ENCODE measurements at places on chromosomes 3 and 15.
A peak's percentile ranks its signal among the peaks of the same experiment; 100 is the strongest.

- no peak for DNase-seq
Measured at GRCh38 chr3:67648229-67648628, 6.2 kb downstream of the SUCLG2 start.

DNA sequence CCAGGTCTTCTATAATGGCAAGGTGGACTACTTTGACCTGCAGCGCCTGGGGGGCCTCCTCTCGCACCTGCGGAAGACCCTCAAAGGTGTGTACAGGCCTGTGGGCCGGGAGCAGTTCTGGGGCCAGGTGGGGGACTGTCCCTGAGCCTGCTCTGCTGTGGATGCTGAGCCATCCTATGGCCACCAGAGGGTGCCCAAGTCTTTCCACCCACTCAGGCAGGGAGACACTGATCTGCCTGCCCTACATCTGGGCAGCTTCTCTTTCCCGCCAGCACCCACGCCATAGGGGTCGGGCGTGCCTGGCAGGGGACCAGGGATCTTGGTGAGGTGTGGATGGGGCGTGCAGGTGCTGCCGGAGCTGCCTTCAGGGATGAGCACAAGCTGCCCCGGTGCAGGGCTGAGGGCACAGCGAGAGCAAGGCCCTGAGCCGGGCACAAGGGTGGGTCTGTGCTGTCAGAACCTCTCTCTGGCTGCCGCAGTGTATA is 14.1 kb downstream of the RNF123 start:
- DNase-seq: peak; percentile 81

- no peak for DNase-seq
Measured at GRCh38 chr3:39286771-39287170, 6.9 kb upstream of the CX3CR1 start.

GRCh38 chr15:69472562-69472961 is 19.9 kb downstream of the RPLP1 start:
- DNase-seq: no peak

- no peak for DNase-seq
Measured at GRCh38 chr3:99524559-99524958, 113.8 kb upstream of the COL8A1 start.

DNA sequence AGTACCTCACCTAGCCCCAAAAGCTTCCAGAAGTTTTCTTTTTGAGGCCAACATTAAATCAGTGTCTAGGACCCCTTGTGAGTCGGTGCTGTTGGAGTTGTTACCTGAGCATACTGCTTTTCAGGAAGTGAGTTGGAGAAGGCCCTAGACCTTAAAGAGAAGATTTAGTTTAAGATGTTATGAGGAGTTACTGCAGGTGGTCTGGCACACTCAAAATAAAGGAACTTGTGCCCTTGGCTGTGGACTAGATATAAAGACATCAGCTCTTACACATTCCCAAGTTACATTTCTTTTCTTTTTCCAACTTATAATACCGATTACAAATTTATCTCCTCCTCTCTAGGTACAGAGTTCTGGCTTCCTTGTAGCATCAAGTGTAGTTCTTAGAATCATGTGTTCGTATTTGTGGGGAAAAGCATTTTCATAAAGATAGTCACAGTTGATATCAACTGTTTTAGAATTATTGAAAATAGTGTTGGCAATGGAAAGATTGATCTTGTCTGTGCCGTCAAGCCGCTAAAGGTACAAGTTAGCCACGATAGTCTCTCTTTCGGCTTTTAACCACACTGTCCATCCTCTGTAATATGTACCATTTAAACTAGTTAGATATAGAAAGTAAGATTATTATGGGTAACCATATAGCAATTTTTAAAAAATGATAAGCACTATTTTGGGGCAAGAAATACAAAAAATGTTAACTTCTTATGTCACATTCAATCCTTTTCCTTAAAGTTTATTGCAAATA is 8.6 kb downstream of the ZIC1 start:
- no peak for DNase-seq

DNA sequence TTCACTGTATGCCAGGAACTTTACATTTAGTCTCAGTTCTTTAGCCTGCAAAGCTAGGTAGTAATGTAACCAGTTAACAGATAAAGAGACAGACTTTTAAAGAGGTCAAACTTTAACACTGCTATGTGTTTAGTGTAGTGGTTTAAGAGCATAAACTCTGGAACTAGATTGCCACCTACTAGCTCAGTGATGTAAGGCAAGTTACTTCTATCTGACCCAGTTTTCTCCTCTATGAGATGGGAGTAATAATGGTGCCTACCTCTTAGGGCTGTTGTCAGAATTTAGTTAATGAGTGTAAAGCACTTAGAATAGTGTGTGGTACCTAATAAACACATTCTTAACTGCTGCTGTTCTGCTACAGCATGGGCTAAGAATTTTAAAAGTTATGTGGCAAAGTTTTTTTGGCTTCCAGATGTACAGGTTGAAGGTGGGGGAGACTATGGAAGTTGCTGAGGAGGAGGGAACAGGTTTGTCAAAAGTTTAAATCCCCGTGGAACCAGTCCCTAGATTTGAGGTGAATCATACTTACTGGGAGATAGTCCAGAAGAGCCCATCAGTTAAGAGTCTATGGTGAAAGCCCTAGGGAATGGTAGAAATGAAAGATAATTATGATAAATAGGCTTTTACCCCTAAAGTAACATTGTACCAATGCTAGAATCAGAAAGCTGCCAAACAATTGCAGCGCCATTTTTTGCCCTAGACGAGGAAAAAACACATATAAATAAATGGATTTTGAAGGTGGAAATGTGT is 13.9 kb downstream of the TSC22D2 start:
- no peak for DNase-seq

- no peak for DNase-seq
Measured at GRCh38 chr3:11535243-11535960, 108.3 kb downstream of the VGLL4 start.

DNA sequence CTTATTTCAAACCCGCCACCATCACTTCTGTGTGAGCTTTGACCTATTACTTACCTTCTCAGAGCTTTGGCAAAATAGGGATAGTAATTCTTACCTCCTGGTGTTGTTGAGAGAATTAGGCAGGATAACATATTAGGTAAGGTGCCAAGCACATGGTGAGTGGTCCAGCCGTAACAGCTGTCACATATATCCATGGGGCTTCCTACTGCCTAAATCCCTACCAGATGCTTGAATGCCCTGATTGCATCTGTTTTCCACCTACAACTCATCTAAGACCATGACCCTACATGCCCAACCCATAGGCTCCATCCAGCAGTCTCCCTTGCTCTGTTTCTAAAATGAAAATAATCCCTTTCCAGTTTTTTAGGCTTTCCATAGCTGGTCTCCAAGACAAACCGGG is 162.3 kb upstream of the NR2E3 start:
- no peak for DNase-seq

DNA sequence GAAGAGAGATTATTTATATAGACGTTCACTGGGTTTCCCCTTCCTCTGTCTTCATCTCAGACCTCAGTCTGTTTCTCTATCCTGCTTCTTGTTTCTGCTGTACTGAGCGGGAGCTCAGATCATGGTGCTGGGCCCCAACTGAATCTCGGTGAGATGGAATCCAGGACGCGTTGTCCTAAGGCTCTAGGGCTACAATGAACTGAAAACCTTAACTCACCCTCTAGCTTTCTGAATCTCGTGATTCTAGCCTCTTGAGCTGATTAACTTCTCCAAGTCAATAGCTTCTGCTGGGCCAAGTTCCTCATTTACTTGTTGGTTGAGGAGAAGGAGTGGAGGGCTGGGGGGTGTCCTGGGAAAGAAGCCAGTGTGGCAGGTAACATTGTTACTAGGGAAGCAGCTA is 32.7 kb upstream of the MAP3K13 start:
- DNase-seq: no peak

DNA sequence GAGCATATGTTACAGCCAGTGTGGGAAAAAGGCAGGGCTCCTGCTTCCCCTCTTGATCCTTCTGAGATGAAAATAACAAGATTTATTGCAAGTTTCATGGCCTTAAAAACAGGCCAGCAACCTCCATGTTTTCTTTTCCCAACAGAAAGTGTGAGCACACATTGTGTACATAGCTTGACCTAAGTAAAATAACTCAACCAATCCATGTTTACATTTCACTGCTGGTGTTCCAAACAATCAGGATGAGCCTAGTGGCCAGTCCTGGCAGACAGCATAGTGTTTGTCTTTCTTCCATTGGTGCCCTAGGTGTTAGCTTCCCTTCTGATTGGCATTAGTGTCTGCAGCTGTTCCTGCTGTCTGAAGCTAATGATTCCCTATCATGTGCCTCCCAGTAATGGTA is 847.7 kb downstream of the EPHA3 start:
- DNase-seq: no peak

DNA sequence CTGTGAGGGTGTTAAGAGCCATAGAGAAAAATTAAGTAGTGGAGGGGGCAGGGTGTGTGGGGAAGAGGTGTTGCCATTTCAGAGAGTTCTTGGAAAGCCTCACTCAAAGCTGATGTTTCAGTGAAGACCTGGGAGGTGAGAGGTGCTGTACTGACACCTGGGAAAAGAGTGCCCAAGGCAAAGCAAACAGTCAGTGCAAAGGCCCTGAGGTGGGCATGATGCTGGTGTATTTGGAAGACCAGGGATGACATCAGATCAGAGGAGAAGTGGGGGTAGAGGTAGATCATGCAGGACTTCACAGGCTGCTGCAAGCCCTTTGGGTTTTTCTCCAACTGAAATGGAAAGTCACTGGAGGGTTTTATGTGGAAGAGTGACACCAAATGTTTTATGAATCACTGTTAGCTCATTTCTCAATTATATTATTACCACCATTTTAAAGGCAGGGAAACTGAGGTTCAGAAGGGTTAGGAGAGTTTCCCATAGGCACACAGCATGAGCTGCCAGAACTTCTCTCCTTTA is 42.8 kb upstream of the SMAD3 start:
- DNase-seq: no peak

DNA sequence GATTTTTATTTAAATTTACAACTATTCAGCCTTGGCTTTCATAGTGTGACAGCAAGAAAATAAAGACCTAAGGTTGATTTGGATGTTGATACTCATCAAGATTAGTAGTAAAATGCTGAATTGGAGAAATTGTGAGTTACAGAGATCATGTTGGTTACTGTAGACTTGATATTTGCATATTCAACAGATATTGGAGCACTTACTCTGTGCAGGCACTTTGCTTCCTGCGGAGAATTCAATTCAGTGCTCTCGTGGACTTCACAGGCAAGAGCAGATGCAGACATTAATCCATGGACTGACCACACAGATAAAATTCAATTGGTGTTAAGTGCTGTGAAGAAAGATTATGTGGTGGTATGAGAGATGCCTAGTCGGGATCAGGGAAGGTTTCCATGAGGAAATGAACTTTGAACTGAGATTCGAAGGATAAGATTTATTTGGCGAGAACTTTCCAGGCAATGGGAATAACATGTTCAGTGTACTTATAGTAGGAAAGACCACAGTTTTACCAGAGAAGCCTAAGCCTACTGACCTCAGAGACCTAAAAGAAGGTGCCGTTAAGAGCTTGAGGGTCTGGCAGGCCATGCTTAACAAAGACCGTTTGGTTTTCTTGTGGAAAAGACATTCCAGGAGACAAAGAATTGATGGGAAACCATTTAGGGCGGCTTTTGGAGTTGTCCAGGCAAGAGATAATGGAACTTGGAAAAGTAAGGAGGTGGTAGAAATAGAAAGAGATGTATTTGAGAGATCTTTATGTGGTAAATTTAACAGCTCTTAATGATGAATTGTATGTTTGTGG is 4.3 kb downstream of the SELENOT start:
- no peak for DNase-seq

DNA sequence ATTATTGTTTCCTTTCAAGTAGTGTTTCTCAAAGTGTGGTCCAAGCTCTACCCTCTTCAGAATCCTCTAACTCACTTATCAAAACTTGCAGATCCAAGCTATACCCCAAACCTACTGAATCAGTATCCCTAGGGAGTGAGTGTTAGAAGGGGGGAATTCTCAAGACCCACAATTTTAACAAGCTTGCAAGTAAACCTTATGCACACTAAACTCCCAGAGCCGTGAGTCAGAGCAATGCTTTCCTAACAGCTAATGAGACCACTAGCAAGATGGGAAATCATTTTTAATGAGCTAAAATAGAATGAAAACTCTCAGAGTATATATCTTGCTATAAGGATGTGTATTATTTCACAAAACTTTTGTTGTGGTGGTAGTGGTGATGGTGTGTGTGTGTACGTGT is 41.1 kb upstream of the SRGAP3 start:
- DNase-seq: no peak

DNA sequence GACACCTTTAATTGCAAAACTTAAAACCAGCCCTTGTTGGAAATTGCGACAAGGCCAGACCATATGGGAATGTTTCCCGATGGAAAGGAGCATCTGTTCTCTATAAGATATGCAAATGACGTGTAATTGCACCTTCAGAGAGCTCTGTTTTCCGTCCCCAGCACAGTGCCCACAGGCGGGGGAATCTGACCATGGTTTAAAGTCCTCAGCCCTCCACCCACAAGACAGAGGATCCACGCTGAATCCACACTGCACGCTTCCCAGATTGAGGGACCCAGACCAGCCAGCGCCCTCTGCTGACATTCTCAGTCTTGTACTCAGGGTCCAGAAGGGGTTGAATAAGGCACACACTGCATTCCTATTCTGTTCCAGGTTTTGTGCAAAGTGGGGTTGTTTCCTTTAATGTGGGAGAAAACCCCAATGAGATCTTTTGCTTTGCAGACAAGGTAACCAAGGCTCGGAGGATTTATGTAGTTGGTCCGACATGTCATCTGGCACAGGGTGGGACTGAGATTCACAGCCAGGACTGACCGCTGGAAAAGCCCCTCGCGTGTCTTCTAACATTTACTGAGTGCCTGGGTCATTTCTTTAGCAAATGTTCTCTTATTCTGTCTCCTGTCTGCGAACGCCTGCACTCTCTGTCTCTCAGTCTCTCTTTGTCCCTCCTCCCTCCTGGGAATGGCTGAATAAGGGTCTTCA is 36.8 kb upstream of the KLHL25 start:
- DNase-seq: no peak

DNA sequence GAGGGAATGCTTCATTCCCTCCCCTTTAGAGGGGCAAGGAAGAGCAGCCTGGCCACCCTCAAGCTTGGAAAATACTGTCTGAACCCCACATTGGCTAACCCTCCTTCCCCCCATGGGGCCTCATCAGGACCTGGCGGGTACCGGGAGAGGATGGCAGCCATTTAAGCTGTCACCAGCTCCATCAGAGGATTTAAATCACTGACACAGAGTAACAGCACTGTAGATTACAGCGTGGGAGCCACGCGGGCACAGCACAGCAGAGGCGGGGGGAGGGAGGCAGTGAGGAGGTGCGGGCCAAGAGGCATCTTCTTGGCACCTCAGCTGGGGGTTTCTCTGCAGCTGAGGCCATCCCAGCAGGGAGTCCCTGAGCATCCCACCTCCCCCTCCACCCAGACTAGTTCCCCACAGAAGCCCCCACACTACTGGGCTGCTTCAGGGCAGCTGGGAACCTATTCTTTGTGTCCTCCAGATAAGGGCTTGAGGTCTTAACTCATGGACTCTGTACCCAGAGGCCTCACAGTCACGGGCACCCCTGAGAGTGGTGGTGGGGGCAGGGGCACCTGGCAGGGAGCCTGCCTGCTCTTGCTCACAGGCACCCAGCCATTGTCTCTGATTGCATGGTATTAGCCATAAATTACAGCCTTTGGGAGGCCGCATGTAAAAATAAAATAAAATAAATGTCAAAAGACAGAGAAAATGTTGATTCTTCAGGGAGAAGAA is 21.9 kb upstream of the CACNA2D2 start:
- DNase-seq: no peak

- no peak for DNase-seq
Measured at GRCh38 chr3:86814918-86815655, 175.9 kb downstream of the VGLL3 start.

GRCh38 chr3:132245552-132246142 is 71.6 kb upstream of the ACP3 start:
- DNase-seq: no peak

Data from B cell (primary cell).